ENCODE measurements at places on chromosomes 2 and 18.

- peaks cover 8% of the 10 kb centered on the region for H3K4me1 ChIP-seq
- H3K27me3 ChIP-seq, result no peaks in the 10 kb centered on the region
- H3K36me3 ChIP-seq, result no peaks in the 10 kb centered on the region
Measured at GRCh38 chr2:203909261-203909967, 27.1 kb upstream of the ICOS start.

GRCh38 chr2:10217489-10218435 is 84.9 kb upstream of the HPCAL1 start:
- H3K27ac ChIP-seq, result no peak overlapping the region
- no peak overlapping the region for H3K4me3 ChIP-seq
- DNase-seq, result no peak
- H3K4me1 ChIP-seq, result peaks cover 7% of the 10 kb centered on the region

DNA sequence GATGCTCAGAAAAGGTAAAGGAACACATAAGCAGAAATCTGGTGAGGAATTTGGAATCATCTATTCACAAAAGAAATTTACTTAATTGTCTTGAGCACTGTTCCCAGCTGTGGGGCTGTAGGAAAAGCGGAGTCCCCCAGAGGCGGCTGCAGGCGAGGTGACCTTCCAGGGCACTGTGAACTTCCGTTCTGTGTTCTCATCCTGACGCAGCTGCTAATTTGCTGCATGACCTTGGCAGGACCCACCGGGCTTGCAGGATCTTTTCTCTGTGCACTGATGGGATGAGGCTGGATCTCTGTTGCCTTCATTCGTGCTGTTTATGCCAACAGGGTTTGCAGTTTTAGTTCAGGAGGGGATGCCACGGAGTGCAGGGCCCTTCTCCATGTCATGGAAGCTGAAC is 301.9 kb upstream of the MYT1L start:
- no peak overlapping the region for H3K4me3 ChIP-seq
- H3K4me1 ChIP-seq, result no peaks in the 10 kb centered on the region
- no peaks in the 10 kb centered on the region for H3K27me3 ChIP-seq
- H3K36me3 ChIP-seq, result no peaks in the 10 kb centered on the region

- H3K4me3 ChIP-seq, result no peak overlapping the region
- no peaks in the 10 kb centered on the region for H3K27me3 ChIP-seq
- no peaks in the 10 kb centered on the region for H3K4me1 ChIP-seq
Measured at GRCh38 chr2:102660574-102660973, 41.2 kb downstream of the SLC9A2 start.

GRCh38 chr2:152693033-152693432 is 24.2 kb downstream of the PRPF40A start:
- H3K4me3 ChIP-seq, result no peak overlapping the region
- H3K4me1 ChIP-seq, result no peaks in the 10 kb centered on the region
- H3K27ac ChIP-seq, result no peak overlapping the region
- H3K36me3 ChIP-seq, result peaks cover 12% of the 10 kb centered on the region

DNA sequence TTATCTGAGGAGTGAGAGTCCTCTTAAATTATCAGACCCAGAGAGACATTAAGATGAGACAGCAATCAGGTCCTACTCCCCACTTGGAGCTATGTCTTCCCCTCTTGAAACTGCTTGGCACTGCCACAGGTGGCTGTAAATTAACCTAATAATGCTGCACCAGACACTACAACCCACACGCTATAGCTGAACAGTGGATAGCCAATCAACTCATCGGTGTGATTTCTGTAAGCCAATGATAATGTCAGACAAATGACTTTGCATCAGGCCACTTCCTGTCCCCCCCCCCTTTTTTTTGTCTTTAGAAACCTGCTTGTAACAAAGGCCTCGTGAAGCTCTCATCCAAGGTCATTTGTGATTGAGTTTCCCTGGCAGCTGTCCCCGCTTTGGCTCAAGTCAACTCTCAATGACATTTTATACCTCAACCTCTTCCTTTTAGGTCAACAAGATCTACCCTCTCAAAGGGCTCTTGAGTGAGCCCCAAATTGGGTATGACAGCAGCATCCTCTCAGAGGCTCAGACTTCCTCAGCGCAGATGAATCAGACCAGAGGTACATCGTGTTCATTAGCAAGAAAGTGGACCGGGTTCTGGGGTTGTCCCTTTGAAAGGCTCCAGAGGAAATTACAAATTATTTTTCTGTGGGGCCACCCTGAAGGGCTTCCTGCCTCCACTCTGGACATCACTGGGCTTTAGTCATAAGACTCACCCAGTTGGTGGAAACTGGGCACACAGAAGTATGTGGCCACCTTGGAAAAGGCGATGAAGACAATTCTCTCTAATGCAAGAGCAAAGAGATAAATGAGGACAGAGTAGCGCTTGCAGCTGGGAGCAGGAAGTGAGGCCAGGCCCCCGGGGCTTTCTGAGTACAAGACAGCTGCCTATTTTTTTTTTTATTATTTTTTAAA is 73.6 kb downstream of the COPS8 start:
- DNase-seq, result no peak
- no peaks in the 10 kb centered on the region for H3K36me3 ChIP-seq
- peaks cover 21% of the 10 kb centered on the region for H3K4me1 ChIP-seq

DNA sequence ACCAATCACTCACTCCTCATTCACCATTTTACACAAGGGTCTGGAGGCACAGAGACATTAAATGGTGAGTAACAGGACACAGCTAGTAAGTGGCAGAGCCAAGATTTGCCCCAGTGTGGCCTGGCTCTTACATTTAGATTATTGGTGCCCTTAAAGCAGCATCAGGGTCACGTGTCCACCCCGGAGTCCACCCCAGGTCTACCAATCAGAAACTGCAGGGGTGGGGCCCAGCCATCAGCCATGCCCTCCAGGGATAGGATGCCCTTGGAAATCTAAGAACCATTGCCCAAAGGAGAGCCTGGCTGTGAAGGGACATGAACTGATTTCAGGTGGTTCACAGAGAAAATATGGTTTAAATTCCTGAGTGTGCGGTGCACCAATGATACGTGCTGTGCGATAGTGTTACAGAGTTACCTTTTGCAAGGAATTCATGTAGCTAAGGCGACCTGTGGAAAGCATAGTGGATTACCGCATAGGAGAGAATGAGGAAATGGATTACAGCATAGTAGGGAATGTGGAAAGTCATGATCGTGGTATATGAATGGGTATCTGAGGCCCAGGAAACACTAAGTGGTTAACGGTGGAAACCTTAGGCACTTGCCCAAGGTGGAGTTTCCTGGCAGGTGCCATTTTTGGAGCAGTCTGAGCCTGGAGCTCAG is 17.8 kb downstream of the IGFBP5 start:
- peaks cover 38% of the 10 kb centered on the region for H3K4me1 ChIP-seq
- H3K27ac ChIP-seq, result no peak overlapping the region
- no peak for DNase-seq
- no peaks in the 10 kb centered on the region for H3K27me3 ChIP-seq
- H3K4me3 ChIP-seq, result no peak overlapping the region

DNA sequence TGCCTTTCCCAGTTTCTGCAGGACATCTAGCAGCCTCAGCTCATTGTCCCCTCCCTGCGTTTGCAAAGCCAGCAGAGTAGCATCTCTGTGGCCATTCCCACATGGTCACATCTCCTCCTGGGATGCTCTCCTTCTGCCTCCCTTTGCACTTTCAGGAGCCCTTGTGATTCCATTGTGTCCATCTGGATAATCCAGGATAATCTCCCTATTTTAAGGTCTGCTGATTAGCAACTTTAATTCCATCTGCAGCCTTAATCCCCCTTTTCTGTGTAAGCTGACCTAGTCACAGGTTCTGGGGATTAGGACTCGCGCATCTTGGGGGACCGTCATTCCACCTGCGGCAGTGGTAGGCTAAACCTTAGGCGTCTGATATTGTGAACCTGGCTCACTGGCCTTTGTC is 70.7 kb downstream of the NEDD4L start:
- no peak overlapping the region for H3K27ac ChIP-seq
- peaks cover 17% of the 10 kb centered on the region for H3K4me1 ChIP-seq
- H3K27me3 ChIP-seq, result no peaks in the 10 kb centered on the region

GRCh38 chr2:212073360-212073759 is 465.2 kb downstream of the ERBB4 start:
- no peaks in the 10 kb centered on the region for H3K4me1 ChIP-seq
- no peak overlapping the region for H3K27ac ChIP-seq
- H3K36me3 ChIP-seq, result no peaks in the 10 kb centered on the region
- no peak for DNase-seq
- no peak overlapping the region for H3K4me3 ChIP-seq

DNA sequence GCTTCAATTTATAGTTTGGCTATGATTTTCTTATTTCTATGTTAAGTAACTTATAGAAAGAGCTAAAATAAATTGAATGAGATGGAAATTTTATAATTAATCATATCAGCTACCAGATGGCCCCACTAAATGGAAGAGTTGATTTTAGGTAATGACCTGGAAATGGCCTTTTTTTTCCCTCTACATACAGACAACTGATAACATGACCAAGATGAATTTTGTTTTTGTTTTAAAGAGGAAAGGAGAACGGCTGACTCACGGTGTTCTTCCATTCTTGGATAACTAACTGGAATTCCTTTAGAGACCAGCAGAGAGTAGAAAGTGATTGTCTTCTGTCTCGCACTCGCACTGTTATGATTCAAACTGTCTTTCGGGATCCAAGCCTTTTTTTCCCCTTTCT is 91.0 kb downstream of the TMEM185B start:
- no peak overlapping the region for H3K4me3 ChIP-seq
- no peaks in the 10 kb centered on the region for H3K4me1 ChIP-seq
- peaks cover 23% of the 10 kb centered on the region for H3K36me3 ChIP-seq
- H3K27me3 ChIP-seq, result no peaks in the 10 kb centered on the region
- DNase-seq, result no peak

DNA sequence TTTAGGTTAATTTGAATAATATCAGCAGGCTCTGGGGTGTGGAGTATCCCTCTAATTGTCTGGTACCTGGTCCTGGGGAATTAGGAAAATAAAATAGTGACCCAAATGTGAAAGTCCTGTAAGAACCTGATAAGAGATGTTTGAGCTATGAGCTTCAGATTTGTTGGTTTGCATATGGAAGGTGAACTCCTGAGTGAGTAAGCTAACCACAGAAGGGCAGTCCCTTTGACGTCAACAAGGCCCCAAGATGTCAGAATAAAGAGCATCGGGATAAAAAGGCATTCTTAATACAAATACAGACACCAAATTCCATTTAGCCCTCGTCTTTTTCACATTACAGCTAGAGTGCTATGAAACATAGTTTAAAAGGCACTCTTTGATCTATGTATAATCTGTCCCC is 1366.3 kb upstream of the TMEFF2 start:
- no peaks in the 10 kb centered on the region for H3K27me3 ChIP-seq
- no peaks in the 10 kb centered on the region for H3K4me1 ChIP-seq
- no peak for DNase-seq
- H3K27ac ChIP-seq, result no peak overlapping the region

DNA sequence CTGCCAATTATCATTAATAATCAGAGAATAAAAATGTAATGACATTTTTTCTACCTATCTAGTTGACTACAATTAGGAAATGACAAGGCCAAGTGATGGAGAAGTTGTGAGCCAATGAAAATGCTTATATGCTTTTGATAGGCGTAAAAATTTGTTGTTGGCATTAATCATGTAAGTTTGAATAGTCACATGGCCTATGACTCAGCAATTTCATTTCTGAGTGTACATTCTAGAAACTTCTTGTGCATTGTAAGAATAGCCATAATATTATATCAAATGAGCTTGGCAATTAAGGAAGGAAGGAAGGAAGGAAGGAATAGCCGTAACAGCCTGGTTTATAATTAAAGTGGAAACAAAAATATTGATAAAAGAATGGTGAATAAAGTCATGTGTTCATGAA is 179.9 kb downstream of the PTH2R start:
- no peaks in the 10 kb centered on the region for H3K27me3 ChIP-seq
- H3K4me1 ChIP-seq, result no peaks in the 10 kb centered on the region
- no peak overlapping the region for H3K4me3 ChIP-seq
- DNase-seq, result no peak

GRCh38 chr2:205712508-205712907 is 30.2 kb downstream of the NRP2 start:
- no peaks in the 10 kb centered on the region for H3K27me3 ChIP-seq
- H3K36me3 ChIP-seq, result no peaks in the 10 kb centered on the region
- no peak overlapping the region for H3K27ac ChIP-seq
- H3K4me1 ChIP-seq, result no peaks in the 10 kb centered on the region
- no peak overlapping the region for H3K4me3 ChIP-seq
- DNase-seq, result no peak

- no peaks in the 10 kb centered on the region for H3K27me3 ChIP-seq
- no peak for DNase-seq
- H3K4me3 ChIP-seq, result no peak overlapping the region
- H3K4me1 ChIP-seq, result no peaks in the 10 kb centered on the region
Measured at GRCh38 chr2:147810883-147811765, 33.7 kb upstream of the ACVR2A start.

DNA sequence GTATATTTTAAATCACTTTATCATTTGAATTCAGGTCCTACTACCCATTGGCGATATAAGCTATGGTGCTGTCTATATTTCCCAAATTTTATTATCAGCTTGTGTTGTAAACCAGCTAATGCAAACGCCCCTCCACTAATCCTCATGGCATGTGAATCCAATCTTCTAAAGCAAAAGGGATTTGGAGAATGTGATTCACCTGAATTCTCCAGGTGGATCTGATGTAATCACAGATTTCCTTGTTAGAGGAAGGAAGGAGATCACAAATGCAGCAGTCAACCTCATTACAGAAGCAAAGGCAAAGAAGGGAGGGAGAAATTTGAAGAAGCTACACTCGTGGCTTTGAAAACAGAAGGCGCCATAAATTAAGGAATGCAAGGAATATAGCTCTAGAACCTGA is 431.1 kb upstream of the CDH19 start:
- H3K27me3 ChIP-seq, result no peaks in the 10 kb centered on the region
- no peaks in the 10 kb centered on the region for H3K36me3 ChIP-seq
- H3K27ac ChIP-seq, result no peak overlapping the region
- H3K4me1 ChIP-seq, result no peaks in the 10 kb centered on the region
- DNase-seq, result no peak
- H3K4me3 ChIP-seq, result no peak overlapping the region

DNA sequence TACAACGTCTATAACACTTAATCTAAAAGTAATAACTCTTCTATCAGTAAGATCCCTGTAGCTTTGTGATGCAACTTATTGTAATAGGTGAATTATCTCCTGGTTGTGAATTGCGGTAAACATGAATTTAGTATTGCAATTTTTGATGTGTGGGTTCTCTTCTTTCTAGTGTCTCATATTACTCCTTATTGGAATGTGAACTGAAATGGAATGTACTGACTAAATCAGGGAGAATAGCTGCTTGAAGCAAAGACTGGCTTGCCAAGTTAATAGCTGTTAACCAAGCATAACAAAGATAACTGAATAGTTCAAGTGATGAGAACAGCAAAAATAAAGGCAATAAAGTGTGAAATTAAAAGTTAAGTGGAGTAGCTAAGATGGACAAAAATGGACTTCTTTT is 60.5 kb upstream of the TFPI start:
- H3K4me1 ChIP-seq, result no peaks in the 10 kb centered on the region
- DNase-seq, result no peak
- H3K36me3 ChIP-seq, result no peaks in the 10 kb centered on the region
- H3K27ac ChIP-seq, result no peak overlapping the region

GRCh38 chr2:8121022-8121825 is 560.6 kb upstream of the ID2 start:
- DNase-seq, result no peak
- H3K4me3 ChIP-seq, result no peak overlapping the region
- no peaks in the 10 kb centered on the region for H3K4me1 ChIP-seq
- no peak overlapping the region for H3K27ac ChIP-seq

- H3K36me3 ChIP-seq, result no peaks in the 10 kb centered on the region
- H3K4me1 ChIP-seq, result no peaks in the 10 kb centered on the region
- H3K4me3 ChIP-seq, result no peak overlapping the region
- no peak overlapping the region for H3K27ac ChIP-seq
Measured at GRCh38 chr2:30293303-30293921, 62.1 kb downstream of the LBH start.

GRCh38 chr2:219626540-219626939 is 890 bp upstream of the SLC4A3 start:
- H3K27me3 ChIP-seq, result no peaks in the 10 kb centered on the region
- peak overlapping the region; percentile 98 for H3K27ac ChIP-seq
- H3K4me3 ChIP-seq, result peak overlapping the region; percentile 59

Measured in right atrium auricular region (tissue), 2 donors.